ENCODE measurements at places on chromosomes 5 and 9.

DNA sequence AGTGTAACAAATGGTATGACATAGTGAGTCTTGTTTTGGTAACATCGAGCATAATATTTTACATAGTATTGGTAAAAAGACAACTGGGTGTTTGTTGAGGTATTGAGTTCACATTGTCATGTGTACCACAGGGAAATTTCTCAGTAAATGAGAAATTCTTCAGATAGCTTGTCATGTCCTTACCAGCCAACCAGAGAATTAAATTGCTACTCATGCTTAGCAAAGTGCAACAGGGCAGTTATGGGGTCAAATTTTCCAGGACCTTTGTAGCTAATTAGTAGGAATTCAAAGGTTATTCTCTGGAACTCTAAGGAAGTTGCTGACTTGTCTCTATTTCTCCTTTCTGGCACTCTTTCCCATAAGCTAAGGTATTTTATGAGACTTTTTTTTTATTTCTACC lies 595.7 kb downstream of the EFNA5 start:
- DNase-seq = no peak

GRCh38 chr5:133744051-133744959 lies 132.0 kb upstream of the FSTL4 start:
- DNase-seq = no peak

- DNase-seq = peak; percentile 63
Measured at GRCh38 chr5:33257807-33258429, 182.8 kb upstream of the TARS1 start.

DNA sequence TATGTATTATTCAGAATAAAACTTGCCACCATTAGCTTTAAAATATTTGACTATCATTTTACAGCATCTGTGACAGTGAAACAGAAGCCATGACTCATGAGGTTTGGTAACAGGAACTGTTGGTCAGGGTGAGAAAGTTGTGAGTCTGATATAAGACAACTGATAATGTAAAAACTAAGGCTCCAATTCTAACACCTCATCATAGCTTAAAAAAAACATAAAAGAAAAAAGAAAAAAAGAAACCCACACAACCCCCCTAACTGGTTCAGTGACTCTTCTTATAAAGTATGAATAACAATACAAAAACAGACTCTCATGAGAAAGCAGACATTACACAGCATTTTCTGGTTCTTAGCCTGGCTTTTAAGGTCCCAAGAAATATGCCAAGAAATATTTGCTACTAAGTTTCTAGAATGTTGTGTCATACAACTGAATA lies 85.8 kb downstream of the MRPS27 start:
- no peak for DNase-seq

DNA sequence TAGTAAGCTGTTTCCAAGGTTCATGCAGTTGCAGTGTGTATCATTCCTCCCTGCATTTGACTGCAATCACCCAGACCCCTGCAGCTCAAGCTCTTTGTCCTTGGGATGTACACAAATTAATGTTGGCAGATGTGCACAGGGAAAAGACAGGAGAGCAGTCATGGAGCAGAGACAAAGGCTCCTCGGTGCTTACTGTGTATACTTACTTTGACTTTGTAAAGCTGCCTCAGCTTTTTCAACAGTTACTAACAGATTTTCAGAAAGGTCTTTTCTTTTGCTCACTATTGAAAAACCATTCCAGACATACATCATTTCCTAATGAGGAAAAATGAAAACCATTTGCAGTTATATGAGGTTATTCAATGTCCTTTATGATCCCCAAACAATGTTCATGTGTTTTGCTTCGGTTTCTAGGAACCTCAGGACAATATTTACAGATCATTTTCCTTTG lies 124.9 kb downstream of the TTC39B start:
- DNase-seq = no peak

GRCh38 chr9:72527801-72528195 lies 6.4 kb downstream of the TMC1 start:
- no peak for DNase-seq

- no peak for DNase-seq
Measured at GRCh38 chr9:114155995-114156656, 789 bp downstream of the COL27A1 start.

- no peak for DNase-seq
Measured at GRCh38 chr9:89815061-89815902, 210.5 kb downstream of the GADD45G start.

- no peak for DNase-seq
Measured at GRCh38 chr5:33330426-33330825, 110.3 kb upstream of the TARS1 start.

- no peak for DNase-seq
Measured at GRCh38 chr5:4815002-4815401, 325.1 kb upstream of the ADAMTS16 start.

Measured in HFF-Myc (cell line).